ENCODE measurements at places on chromosomes 3 and 15.

GRCh38 chr3:123071146-123071545 is 4.3 kb downstream of the PDIA5 start:
- DNase-seq: no peak

DNA sequence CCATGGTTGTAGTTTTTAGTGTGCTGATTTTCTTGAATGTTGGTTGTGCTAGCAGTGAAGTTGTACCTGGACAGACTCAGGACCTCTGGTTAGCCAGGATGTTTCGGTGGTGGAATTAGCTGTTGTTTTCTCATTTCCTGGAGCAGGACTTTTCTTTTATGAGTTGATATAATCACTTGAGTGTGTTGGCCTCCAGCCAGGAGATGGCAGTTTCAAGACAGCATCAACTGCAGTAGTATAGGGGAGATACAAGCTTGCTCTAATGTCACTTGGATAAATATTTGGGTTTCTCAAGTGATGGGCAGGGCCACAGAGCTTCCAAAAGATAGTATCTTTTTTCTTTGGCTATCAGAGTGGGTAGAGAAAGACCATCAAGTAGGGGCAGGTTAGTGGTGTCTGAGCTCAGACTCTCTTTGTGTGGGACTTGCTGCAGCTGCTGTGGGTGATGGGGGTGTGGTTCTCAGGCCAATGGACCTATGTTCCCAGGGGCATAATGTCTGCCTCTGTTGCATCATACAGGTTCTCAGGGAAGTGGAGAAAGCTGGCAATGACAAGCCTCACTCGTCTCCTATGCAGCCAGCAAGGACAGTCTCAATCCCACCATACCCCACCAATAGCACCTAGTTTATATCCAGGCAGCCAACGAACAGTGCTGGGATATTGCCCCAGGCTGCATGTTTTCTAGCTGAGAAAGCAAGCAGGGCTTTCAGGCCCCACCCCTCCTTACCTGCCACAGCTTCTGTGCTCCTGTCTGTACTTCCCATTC is 14.6 kb upstream of the OR5K2 start:
- no peak for DNase-seq

DNA sequence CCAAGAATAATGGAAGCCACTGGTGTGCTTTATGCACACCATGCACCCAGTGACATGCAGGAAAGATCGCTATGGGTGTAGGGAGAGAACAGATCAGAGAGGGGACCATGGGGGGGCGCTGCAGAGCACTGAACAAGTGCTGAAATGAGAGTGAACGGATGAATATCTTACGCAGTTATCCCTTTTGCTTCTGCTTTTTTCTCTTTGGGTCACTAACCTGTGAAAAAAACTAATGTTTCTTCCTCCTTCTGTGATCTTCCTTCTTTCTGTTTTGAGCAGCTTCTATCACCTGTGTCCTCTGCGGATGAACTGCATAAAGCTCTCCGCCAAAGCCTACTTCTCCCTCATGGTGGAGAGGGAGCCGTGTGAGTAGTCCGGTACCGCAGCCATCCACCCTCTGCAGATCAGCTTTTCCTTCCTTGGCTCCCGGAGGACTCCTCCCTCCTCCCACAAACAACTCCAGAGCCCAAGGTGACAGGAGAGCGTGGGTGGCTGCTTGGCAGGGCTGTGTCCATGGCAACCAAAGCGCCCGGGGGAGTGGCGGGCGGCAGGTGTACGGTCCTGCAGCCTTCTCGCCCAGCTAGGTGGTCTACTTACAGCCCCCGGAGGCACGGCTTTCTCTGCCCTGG is 106.2 kb downstream of the DGKG start:
- DNase-seq: no peak

DNA sequence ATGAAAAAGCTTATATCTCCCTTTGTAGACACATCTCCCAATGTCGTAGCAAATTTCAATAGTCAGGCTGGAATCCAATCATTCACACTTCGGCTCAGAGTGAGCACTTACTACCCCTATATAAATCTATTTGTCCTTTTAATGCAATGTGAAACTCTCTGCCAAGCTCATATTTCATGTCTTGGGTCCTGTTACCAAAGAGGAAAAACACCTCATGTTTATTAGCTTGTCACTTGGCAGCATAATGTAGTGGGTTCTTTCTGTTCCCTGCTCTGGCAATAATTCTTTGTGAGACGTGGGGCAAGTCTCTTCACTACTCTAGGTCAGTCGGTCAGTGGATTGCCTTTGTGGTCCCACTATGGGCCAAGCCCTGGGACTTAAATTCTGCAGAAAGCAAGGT is 107.1 kb downstream of the SRGAP3 start:
- DNase-seq: no peak

GRCh38 chr3:84946240-84946639 is 12.5 kb upstream of the CADM2 start:
- DNase-seq: no peak

GRCh38 chr15:78567531-78567930 is 2.2 kb downstream of the CHRNA5 start:
- no peak for DNase-seq

DNA sequence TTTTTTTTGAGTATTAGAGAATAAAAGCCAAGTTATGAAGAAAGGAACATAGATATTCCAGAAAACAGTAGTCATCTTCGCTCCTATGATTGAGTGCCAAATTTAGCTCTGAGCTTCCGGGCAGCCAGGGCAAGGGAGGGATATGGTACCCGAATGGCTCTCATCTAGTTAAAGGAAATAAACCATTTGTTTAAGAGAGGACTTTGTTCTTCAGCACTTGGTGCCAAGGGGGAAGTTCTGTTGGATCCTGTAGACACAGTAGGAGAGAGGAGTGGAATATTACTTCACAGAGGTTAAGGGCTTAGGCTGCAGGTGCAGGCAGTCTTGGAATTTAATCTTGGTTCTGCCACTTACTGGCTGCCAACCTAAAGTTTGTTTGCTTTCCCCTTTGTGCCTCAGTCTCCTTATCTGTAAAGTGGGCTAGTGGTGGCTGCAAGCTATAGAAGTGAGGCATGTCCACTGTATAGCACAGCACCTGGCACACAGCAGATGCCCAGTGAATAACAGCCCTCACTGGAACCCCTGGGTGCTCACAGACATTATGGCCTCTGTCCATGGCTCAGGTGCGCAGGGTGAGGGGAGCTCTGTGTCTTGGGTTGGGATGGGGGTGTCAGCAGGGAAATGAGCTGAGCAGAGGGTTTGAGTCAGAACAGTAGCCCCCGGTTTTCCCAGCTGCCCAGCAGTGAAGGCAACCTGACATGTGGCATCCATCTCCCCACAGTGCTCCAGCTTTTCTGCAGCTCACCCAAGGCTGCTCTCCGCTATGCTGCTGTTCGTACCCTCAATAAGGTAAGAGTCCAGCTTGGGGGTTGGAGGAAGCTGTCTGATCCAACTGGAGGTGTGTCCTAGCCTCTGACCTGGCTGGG is 10.4 kb downstream of the COPG1 start:
- DNase-seq: no peak

DNA sequence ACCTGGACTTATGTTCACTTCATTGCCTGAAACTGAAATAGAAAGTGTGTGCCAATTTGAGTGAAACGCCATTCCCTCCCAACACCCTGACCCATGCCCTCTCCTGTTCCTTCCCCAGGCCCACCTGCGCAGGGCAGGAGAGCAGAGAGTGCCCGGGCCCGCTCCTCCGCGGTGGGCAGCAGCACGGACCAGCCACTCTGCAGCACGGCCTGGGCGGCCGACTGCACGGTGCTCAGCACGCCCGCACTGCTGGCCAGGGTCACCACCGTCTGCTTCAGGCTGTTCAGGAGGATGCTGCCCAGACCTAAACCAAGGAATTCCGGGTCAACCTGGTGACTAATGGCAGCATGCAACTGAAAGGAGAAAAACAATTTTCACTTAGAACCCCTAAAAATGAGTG is 66.0 kb downstream of the HERC2 start:
- DNase-seq: no peak

DNA sequence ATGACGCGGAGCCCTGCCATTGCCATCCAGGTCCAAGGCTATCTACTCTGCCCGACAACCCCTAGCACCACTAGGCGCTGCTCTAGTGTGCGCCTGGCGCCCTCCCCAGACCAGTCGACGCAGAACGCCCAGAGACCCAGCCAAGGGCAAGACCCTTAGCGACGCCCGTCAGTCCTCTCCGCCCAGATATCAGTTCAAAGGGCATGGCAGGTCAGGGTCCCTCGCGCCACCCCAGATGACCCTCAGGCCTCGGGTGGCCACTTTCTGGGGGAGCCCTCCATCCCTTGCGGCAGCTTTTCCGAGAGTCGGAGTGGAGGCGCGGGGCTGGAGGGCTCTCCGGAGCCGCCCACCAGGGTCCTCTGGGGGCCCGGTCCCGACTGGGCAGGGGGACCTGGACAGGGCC is 371 bp upstream of the CLSTN2 start:
- no peak for DNase-seq

- DNase-seq: no peak
Observed at GRCh38 chr3:150936693-150937092, 31.5 kb upstream of the MINDY4B start.

DNA sequence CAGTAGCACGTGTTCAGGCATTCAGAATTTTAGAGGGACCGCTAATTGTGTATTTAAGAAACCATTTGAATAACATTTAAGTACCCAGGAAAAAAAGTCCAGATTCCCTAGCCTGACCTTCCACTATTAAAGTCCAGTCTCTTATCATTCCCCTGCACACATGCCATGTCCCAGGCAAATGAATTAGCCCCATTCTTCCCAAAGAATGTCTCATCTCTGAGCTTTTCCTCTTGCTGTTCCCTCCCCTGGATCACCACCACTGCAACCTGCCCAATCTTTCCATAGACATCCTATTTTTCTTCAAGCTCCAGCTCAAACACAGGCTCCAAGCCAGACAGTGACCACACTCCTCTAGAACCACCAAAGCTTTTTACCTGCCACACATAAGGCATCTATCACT is 25.9 kb downstream of the PLD1 start:
- DNase-seq: no peak

DNA sequence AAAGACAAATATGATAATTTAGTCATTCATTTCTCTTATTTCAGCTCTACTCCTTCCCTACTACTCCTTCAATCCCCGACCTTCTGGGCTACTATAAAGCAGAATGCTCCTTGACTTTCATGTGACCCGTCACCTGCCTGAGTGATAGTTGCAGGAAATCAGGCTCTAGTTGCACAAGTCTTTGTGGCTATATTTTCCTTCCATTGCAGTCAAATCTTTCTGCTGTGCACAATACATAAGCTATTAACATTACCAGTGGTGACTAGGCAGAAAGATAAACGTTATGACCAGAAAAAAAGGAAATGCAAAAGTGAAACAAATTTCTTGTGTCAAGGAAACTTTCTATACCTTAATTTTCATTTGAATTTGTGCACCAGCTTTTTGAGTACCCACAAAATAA is 2.3 kb downstream of the SUCNR1 start:
- DNase-seq: no peak

DNA sequence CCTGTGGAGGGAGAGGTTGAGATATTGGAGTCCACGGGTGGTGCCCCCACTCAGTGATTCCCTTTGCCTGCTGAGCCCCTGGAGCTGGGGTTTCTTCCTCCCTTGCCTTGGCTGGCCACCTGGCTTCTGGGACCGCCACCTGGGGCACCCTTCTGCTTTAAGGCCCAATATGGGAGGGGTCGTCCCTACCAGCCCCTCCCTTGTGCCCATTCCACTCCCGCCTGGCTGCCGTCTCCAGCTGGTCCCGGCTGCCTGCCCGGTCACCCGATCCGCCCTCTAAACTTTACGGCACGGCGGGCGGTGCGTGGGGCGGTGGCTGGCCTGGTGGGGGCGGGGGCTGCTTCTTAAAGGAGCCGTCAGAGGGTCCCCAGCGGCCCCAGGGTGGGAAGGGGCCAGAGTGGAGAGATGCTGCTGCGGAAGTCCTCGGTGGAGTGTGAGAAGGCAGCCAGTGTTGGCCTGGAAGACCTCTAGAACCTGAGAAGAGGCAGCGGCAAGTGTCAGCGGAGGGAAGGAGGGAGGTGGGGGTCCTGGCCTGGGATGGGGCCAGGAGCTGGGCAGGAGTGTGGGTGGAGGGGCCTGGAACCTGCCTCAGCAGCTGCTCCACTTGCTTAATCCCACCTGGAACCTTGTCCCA is 1.6 kb upstream of the SEMA3B start:
- DNase-seq: no peak

- no peak for DNase-seq
Observed at GRCh38 chr3:40637906-40638305, 113.1 kb downstream of the ZNF621 start.

GRCh38 chr3:173000553-173000952 is 140.5 kb downstream of the SPATA16 start:
- no peak for DNase-seq

DNA sequence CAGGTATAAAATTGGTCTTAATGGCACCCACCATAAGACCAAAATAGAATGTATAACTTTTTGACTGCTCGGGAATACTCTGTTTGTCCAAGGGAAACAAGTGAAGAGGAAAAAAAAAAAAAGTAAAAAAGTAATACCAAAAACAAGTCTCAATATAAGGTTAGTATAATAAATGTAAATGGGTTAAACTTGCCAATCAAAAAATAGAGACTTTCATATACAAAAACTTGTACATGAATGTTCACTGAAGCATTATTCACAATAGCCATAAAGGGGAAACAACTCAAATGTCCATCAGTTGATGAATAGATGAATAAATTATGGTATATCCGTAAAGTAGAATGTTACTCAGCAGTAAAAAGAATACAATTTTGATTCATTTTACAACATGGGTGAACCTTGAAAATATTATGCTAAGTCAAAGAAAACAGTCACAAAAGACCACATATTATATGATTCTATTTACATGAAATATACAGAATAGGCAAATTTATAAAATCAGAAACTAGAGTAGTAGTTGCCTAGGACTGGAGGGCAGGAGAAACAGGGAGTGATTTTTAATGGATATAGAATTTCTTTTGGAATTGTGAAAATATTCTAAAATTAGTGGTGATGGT is 39.6 kb upstream of the FGD5 start:
- DNase-seq: no peak

Measured in activated naive CD4-positive, alpha-beta T cell treated with anti-CD3 and anti-CD28 coated beads, Interleukin-2, amount 50 U/mL, for 16 hours (primary cell).